Sigmoid colon (tissue), 7 donors: ENCODE measurements at places on chromosomes 4 and X. TPM values are rescaled to one million over a fixed set of nuclear protein-coding genes. Genes with fewer than 3 reads are reported as not detected.
A peak's percentile ranks its signal among the peaks of the same experiment; 100 is the strongest.

Gene USP51
- total RNA-seq = 3.5 TPM

- H3K4me1 ChIP-seq = no peaks in the 10 kb centered on the region
- DNase-seq = no peak
- no peak overlapping the region for H3K27ac ChIP-seq
- no peaks in the 10 kb centered on the region for H3K27me3 ChIP-seq
- no peaks in the 10 kb centered on the region for H3K36me3 ChIP-seq
- no peak overlapping the region for H3K4me3 ChIP-seq
Measured at GRCh38 chr4:181823645-181824044, 419.6 kb upstream of the TENM3 start.

DNA sequence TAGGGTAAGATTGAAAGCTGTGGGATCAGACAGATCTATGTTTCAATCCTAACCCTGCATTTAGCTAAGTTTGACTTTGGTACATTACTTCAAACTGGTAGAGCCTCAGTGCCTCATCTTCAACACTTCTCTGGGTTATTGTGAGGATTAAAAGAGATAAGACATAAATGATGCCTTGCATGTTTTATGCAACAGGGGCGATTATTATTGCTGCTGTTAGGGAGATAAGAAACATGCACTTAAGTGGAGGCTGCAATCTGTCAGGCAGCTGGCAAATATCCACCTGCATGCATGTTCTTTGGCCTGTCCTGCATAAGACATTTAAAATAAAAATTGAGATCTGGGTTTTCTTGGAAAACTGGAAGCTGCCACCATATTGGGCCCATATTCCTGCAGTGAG lies 24.6 kb downstream of the UNC5C start:
- H3K4me3 ChIP-seq = no peak overlapping the region
- no peak for DNase-seq
- H3K27me3 ChIP-seq = no peaks in the 10 kb centered on the region

DNA sequence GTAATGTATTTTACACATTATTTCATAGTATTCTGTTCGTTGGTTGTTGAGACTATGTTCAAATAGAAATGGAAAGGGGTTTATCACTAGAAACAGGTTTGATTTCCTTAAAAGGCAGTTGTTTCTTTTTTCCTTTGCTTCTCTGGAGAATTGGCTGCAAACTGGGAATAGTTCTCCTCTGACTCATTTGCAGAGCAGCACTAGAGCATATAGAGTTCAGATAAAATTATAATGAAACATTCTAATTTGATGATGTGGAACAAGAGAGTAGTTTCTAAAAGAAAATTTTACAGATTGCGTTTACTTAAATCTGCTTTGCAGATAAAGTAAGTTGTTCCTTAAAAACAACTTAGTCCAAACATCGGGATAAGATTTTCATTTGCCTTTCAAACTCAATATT lies 29.7 kb downstream of the SYNPO2 start:
- H3K27ac ChIP-seq = peak overlapping the region; percentile 83
- H3K36me3 ChIP-seq = no peaks in the 10 kb centered on the region
- peaks cover 82% of the 10 kb centered on the region for H3K4me1 ChIP-seq
- DNase-seq = no peak
- H3K4me3 ChIP-seq = no peak overlapping the region

GRCh38 chrX:83260288-83260687 lies 247.8 kb upstream of the POU3F4 start:
- H3K27me3 ChIP-seq = no peaks in the 10 kb centered on the region
- no peaks in the 10 kb centered on the region for H3K36me3 ChIP-seq
- no peak overlapping the region for H3K4me3 ChIP-seq
- no peak for DNase-seq
- no peaks in the 10 kb centered on the region for H3K4me1 ChIP-seq

DNA sequence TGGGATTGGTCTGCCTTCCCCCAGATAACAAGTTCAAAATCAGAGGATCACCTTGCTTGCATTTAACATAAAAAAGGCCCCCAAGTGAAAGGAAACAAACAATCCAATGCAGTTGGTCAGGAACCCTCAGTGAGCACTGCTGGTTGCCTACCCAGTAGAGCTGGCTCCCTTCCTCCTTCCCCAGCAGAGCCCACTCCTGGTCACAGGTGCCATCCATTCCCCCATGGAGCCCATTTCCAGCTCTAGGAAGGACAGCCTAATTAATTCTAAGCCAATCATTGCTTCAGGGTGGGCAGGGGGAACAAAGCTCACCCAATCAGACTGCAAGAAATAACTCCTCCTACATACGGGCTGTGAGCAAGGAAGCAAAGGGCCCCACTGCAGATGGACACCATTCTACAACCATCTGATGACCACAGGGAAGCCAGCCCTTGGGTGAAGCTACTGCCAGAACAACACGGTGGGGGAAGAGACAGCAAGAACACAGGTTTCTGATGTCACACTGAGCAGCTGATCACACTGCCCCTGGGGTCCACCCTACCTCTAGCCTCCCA lies 86.5 kb downstream of the SH3KBP1 start:
- no peak for DNase-seq
- no peak overlapping the region for H3K4me3 ChIP-seq
- peaks cover 7% of the 10 kb centered on the region for H3K4me1 ChIP-seq
- H3K27me3 ChIP-seq = no peaks in the 10 kb centered on the region
- H3K27ac ChIP-seq = no peak overlapping the region

- no peaks in the 10 kb centered on the region for H3K27me3 ChIP-seq
- no peak for DNase-seq
- no peaks in the 10 kb centered on the region for H3K4me1 ChIP-seq
- H3K4me3 ChIP-seq = no peak overlapping the region
Measured at GRCh38 chrX:120358737-120359456, 3.0 kb upstream of the ATP1B4 start.
